ENCODE measurements at places on chromosomes 7 and 10.
A peak's percentile ranks its signal among the peaks of the same experiment; 100 is the strongest.

- DNase-seq, result no peak
Observed at GRCh38 chr10:107614939-107615685, 450.6 kb upstream of the SORCS1 start.

- DNase-seq, result no peak
Observed at GRCh38 chr7:12481722-12482121, 78.1 kb upstream of the VWDE start.

- no peak for DNase-seq
Observed at GRCh38 chr10:104368381-104368780, 14.7 kb downstream of the CFAP58 start.

DNA sequence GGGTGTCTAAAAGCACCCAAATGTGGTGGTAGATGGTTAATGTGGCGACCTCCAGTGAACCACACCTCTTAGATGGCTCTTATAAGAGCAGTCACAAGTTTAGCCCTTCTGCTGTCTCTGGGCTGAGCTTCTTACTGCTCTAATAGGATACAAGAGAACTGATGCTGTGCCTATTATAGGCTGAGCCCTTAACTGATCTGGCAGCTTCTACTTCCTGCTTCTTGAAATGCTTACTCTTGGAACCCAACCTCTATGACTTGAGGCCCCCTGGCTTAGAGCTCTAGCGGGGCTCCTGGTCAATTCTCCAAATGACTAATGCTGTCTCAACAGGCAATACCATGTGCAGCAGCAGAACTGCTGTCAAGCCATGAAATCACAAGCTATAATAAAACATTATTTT is 35.0 kb upstream of the LSM8 start:
- DNase-seq, result no peak

DNA sequence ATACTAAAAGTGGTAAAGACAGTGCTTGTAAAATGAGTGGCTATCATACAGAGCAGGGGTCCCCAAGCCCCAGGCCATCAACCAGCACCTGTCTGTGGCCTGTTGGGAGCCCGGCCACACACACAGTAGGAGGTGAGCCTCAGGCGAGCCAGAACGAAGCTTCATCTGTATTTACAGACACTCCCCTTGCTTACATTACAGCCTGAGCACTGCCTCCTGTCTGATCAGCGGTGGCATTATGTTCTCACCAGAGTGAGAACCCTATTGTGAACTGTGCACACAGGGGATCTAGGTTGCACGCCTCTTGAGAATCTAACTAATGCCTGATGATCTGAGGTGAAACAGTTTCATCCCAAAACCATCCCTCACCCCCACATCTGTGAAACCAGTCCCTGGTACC is 58.7 kb downstream of the ITGA8 start:
- no peak for DNase-seq

GRCh38 chr10:89985446-89985845 is 284.1 kb downstream of the KIF20B start:
- no peak for DNase-seq

- no peak for DNase-seq
Observed at GRCh38 chr10:70974351-70974901, 86.1 kb upstream of the PCBD1 start.

DNA sequence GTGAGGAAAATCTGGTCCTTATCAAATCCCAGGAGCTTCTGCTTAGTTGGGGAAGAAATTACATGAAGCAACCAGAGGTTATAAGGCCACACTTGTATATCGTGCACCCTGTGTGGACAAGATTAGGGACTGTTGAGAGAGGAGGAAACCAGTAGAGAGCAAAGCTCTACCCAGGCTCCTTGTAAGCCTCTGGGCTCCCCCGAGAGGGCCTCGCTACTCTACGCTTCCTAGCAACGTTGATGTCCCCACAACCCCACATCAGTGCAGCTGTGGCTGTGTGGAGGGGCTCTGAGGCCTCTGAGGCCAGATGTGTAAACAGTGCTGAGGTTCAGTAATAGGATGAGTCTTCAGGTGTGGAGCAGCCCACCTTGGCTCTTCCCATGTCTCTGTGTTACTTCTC is 16.0 kb downstream of the HIF1AN start:
- no peak for DNase-seq

GRCh38 chr10:116688241-116688711 is 54.1 kb downstream of the HSPA12A start:
- DNase-seq, result peak; percentile 39

DNA sequence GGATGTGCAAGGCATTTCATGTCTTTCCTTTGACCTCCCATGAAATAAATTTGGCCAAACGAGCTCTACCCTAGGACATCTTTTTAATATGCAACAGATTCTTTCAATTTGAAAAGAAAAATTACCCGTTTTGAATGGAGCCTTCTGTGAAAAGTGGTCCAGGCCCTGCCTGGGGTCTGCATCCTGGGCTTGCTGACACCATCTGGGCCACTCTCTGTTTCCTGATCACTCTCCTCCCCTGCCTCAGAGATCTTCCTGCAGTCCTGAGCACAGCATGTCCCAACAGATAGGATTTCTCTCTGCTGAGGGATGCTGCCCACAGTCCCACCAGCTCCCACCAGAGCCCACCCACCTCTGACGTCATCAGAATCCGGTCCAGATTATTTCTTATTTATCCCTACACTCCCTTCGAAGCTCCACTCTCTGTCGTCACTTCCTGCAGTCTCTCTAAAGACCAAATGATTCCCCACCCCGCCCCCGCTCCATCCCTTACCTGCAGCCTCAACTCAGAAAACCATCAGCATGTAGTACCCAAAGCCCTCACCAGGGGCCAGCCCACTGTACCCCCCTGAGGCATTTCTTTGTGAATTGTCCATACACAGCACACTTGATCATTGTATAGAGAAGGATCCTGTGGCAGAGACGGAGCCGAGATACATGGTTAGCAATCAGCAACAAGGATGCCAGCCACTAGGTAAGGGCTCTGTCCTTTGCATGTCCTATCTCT is 192.1 kb upstream of the MGMT start:
- DNase-seq, result no peak

DNA sequence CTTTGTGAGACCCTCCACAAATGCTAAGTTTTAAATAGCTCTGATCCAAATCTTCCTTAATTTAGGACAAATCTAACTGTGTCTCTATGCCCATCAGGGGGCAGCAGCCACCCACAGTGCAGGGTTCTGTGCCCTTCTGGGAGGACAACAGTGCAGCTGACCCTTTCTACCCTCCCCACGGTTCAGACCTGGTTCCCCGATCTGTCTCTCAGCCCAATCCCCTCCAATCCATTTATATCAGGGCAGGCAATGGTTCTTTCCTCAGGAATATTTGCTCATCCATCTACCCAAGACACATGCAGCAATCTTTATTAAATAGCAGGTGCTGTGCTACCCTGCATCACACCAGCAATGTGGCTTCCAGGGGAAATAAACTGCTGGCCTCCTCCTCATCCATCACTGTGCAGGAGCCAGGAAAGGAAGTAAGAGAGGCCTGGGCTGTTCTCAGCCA is 4.0 kb upstream of the RBM28 start:
- peak; percentile 39 for DNase-seq
